CD4-positive, alpha-beta T cell treated with Interleukin-17A for 1 hour (primary cell): ENCODE measurements at places on chromosomes 1 and 21.

DNA sequence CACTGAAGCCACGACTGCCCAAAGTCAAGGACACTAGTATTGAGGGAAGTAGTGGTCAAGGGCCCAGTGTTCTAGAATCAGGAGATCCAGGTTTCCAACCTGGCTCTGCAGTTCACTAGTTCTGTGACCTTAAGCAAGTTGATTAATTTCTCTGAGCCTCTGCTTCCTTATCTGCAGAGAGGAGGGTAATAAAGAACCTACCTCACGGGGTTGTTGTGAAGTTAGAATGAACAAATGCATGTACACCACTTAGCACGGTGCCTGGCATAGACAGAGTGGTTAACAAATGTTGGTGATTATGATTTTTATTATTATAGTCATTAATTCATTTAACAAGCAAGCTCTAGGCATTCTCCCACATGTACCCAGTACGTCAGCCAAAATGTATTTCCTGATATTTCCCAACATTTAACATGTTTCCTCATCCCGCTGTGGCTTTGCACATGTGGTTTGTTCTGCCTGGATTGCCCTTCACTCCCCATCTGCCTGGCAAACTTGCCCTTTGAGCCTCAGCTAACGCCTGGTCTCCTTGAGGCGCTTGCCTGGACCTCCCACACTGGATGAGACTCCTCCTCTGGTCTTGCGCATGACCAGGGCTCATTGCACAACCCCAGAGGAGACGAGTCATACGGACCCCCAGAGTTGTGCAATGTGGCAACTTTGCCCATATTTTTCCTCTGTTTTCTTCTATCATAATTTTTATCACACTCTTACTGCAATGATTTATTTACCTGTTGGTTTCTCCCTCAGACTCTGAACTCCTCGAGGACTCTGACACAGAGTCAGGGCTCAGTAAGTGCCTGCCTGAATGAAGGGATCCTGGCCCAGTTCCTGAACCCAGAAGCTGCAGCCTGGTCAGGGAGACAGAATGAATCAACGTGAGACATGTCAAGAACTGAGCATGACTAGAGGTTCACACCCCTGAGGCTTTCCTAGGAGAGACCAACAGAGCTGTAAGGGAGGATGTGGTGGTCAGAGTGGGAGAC, 20.7 kb upstream of the MFSD2A start:
- DNase-seq = peak; percentile 11

GRCh38 chr1:105138458-105138893, 1388.8 kb downstream of the AMY1C start:
- DNase-seq = no peak

GRCh38 chr1:229363723-229364122, 20.9 kb upstream of the CCSAP start:
- DNase-seq = no peak

GRCh38 chr1:6092211-6092610, 46.5 kb downstream of the KCNAB2 start:
- no peak for DNase-seq

- no peak for DNase-seq
Measured at GRCh38 chr1:115156826-115157468, 67.6 kb upstream of the TSPAN2 start.

DNA sequence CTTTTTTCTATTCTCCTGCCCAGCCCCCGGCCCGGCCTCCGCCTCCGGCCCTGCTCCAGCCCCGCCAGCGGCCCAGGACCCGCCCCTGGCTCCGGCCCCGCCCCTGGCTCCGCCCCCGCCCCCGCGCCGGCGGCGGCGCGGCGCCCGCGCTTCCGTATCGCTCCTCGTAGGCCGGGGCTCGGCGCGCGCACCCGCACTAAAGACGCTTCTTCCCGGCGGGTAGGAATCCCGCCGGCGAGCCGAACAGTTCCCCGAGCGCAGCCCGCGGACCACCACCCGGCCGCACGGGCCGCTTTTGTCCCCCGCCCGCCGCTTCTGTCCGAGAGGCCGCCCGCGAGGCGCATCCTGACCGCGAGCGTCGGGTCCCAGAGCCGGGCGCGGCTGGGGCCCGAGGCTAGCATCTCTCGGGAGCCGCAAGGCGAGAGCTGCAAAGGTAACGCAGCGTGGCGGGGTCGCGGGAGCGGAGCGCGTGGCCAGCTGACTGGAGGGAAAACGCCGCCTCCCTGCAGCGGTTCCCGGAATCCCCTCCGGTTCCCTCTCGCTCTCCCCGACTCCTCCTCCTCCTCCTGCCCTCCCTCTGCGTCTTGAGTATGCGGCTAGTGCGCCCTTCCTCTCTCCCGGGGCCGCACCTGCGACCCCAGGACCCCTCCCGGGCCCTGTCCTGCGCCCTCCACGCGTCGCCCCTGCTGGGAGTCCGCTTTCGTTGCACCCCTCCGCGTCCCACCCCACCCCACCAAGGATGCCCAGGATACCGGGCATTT, at the start of gene IFNAR2:
IFNAR2 (plus strand) TSS at position 155 of the 761 bp plus-strand sequence. CDS start 11,985 bp downstream, outside the sequence.
- peak; percentile 74 for DNase-seq

DNA sequence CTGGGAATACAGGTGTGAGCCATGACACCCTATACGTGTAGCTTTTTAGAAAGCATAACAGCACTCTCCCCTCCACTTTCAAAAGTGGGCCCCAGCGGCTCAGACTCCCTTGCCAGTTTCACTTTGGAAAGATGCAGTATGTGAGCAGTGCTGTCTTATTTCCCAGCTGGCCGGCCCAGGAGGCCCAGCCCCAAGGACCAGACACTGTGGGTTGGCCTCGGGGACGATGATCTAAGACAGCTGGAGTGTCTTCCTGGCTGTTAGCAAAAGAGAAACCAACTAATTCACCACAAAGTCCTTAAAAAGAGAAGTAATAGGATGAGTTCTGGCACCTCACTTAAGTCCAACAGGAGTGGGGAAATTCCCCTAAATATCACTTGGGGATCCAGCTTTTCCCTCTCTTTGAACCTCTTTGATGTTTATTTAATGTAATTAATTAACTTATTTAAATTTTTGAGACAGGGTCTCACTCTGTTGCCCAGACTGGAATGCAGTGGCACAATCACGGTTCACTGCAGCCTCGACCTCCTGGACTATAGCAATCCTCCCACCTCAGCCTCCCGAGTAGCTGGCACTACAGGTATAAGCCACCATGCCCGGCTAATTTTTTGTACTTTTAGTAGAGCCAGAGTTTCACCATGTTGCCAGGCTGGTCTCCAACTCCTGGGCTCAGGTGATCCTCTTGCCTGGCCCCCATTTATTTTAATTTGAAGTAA, 17.6 kb upstream of the CLIC4 start:
- DNase-seq = peak; percentile 21

GRCh38 chr1:30225357-30225756, 498.0 kb downstream of the MATN1 start:
- no peak for DNase-seq

- no peak for DNase-seq
Measured at GRCh38 chr1:212591922-212592321, 16.6 kb upstream of the ATF3 start.

DNA sequence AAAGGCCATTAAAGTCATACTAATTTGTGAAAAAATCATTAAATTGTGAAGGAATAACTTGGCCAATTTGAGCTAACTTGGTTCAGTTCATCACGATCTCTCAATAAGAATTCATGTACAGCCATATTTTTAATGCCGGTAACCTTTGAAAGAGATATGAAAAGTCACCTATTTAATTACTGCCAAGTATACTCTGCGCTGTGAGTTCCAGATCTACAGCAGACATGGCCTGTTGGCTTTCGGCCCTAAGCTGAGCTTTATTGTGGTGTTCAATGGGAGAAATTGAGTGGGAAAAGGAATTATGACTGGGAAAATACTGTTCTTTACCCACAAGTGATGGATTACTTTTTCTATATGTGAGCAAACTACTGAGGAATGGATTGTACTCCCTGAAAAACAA, 159.9 kb upstream of the L1TD1 start:
- DNase-seq = no peak

- DNase-seq = no peak
Measured at GRCh38 chr1:246275036-246275435, 232.0 kb downstream of the SMYD3 start.

DNA sequence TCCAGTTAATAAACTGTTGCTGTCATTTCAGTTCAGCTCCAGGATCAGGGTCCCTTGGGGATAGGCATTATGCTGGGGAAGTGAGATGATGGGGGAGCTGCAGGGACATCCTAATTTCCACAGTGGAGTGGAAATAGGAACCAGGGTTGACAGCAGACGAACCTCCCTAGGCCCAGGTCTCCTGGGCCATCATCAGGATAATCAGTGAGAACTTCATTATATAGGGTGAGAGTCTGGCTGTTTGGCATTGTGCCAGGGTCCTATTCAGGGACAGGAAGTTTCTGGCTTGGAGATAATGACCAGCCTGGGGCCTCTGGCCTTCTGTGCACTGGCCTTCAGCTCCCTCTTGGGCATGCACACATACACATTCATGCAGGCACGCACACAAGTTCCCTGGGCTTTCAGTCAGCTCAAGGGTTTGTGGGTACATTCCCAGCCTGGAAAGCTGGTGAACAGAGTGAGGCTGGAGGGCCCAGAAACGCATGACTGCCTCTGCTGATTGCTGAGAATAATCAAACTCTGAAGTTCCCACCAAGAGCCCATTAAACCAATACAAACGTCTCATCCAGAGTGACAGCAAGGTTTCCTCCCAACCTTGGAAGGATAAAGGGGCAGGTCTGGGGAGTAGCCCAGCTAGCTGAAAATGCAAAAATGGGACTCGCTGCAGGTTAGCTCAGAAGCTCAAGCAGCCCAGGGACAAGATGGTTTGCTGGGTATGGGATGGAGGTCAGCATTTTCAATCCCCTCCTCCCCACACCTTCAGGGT, 13.9 kb upstream of the LRIG2 start:
- no peak for DNase-seq

DNA sequence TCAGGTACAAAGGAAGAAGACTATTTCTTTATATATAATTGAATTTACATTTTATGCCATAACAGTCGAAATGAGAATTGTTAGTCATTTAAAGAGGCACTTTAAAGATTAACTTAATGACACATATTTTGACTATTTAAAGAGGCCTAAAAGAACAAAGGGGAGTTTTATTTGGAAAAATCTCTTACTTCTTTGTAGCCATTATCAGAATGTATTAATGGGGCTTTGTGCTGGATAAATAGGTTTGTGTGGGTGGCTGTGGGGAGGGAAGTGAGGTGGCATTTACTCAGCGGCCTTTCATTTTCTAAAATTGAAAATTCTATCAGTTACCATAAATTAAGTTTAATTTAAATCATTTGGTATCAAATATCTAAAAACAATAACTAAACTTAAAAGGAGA, 462.2 kb upstream of the CXADR start:
- no peak for DNase-seq

- DNase-seq = no peak
Measured at GRCh38 chr1:198350456-198350855, 190.0 kb downstream of the ATP6V1G3 start.

- no peak for DNase-seq
Measured at GRCh38 chr1:67683316-67683715, 1.7 kb upstream of the GADD45A start.

DNA sequence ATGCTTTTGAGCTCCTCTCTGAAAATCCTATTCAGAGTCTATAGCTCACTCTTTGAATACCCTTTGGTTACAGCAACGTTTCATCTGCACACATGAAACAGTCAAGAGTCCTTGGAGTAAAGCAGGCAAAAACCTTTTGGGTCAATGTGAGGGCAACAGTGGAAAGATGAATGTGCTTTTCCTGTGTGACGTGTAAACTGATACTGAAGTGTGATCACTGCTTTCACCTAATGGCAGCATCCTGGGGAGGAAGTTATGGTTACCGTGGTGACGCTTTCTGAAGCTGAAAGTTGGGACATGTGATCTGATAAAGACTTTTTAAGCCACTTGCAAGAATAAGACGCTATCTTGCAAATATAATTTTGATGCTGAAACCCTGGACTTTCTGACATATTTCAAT, 160.0 kb downstream of the SEC16B start:
- DNase-seq = no peak

GRCh38 chr21:31342348-31342747, 1.7 kb downstream of the TIAM1 start:
- DNase-seq = no peak

DNA sequence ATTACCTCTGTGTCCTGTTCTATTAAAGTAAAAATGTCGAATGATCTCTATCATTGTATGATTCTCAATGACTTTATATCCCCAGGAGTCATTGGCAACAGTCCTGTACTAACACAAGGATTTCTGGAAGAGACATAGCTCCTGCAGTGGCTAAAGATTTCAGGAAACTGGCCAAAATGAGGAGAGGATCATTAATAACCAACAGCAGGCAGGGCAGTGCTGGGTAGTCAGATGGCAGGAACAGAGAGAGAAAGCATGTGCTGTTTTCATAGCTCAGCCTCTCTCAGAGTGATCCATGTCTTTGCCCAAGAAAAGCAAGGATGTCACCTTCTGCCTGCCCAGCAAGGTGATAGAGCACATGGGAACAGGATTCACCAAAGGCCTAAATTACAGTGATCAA, 604.7 kb upstream of the PLXNA2 start:
- DNase-seq = no peak

- peak; percentile 75 for DNase-seq
Measured at GRCh38 chr1:160951443-160952128, 3.0 kb downstream of the ITLN2 start.

DNA sequence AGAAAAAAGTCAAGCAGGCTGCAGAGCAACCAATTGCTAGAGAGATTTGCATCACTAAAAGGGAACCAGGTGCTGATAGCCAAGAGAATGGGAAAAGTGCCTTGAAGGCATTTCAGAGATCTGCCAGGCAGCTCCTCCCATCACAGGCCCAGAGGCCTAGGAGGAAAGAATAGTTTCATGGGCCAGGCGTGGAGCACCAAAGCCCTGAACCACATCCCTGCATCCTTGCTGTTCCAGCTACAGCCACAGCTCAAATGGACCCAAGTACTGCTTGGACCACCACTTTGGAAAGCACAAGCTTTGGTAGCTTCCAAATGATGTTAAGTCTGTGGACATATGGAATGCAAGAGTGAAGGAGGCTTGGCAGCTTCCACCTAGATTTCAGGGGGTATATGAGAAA, 29.7 kb upstream of the ZSWIM5 start:
- no peak for DNase-seq

- DNase-seq = no peak
Measured at GRCh38 chr1:82453511-82454185, 652.9 kb downstream of the ADGRL2 start.

DNA sequence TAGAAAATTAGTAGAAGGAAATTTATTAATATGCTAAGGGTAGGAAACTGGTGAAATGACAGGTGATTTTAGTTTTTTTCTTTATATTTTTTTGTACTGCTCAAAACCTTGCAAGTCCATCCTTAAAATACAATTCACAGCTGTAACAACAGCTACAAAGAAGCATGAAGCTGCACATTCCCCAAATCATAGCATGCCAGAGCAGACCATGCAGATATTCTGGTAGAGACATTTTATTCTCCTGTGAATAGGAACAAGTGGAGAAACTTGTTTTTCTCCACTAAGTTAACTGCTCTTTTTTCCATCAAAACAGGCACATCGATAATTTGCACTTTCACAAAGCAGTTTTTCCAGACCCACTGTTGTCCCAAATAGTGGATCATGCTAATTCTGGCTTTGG, 1125.7 kb downstream of the BRINP3 start:
- DNase-seq = no peak

GRCh38 chr1:184915463-184916090, 58.7 kb downstream of the NIBAN1 start:
- no peak for DNase-seq

GRCh38 chr21:20151741-20152140, 846.5 kb upstream of the NCAM2 start:
- no peak for DNase-seq
